ENCODE measurements at places on chromosomes 5 and 9. TPM values are rescaled to one million over a fixed set of nuclear protein-coding genes. Genes with fewer than 3 reads are reported as not detected.

Gene GABRB2
- total RNA-seq = not detected

DNA sequence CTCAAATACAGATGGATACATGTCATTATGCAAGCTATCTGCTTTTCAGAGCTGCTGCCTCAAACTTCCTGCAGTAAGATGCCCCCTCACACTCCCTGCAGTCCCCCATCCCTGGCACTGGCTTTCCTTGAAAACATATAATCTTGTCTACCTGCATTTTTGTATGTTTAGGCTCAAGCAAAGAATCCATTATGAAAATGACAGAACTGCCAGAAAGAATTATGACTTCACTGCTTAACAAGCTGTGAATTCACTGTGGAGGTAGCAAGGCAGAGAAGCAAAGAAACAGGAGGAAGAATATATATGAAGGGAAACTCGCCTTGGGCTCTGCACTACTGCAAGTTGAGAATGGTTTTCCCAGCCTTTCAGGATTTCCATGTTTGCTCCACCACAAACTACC, 39.4 kb upstream of the PPP2R2B start:
- no peak overlapping the region for H3K4me3 ChIP-seq
- H3K4me1 ChIP-seq = no peaks in the 10 kb centered on the region
- no peak for DNase-seq
- H3K36me3 ChIP-seq = no peaks in the 10 kb centered on the region
- no peak overlapping the region for H3K27ac ChIP-seq

- no peaks in the 10 kb centered on the region for H3K4me1 ChIP-seq
- no peaks in the 10 kb centered on the region for H3K36me3 ChIP-seq
- DNase-seq = no peak
- no peak overlapping the region for H3K4me3 ChIP-seq
- H3K27me3 ChIP-seq = peaks cover 26% of the 10 kb centered on the region
Observed at GRCh38 chr9:129379886-129380285, 201.8 kb upstream of the IER5L start.

- DNase-seq = no peak
- H3K36me3 ChIP-seq = no peaks in the 10 kb centered on the region
- no peak overlapping the region for H3K27ac ChIP-seq
- no peaks in the 10 kb centered on the region for H3K4me1 ChIP-seq
- no peak overlapping the region for H3K4me3 ChIP-seq
- peaks cover 6% of the 10 kb centered on the region for H3K27me3 ChIP-seq
Observed at GRCh38 chr5:74895906-74896305, 29.7 kb upstream of the FAM169A start.

- DNase-seq = no peak
- H3K4me3 ChIP-seq = no peak overlapping the region
- H3K27ac ChIP-seq = no peak overlapping the region
- peaks cover 31% of the 10 kb centered on the region for H3K4me1 ChIP-seq
Observed at GRCh38 chr5:76718880-76719279, 3.0 kb downstream of the F2R start.

Gene GM2A
- total RNA-seq = 21.1 TPM

DNA sequence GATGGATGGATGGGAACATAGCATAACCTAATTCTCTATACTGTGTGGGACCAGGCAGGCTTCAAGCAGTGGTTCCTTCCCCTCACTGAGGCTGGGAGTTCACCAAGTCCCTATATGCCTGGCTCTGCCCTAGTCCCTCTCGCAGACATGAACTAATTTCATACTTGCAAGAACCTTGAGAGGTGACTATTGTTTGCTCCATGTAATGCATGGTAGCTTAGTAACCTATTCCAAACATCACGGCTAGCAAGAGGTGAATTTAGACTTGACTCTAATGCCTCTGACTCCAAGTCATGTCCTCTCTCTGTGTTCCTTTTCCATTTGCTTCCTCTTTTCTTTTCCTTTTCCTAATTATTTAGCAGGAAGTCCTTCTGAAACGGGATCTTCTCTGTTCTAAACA, 25.9 kb upstream of the ERMP1 start:
- H3K36me3 ChIP-seq = peaks cover 9% of the 10 kb centered on the region
- no peak overlapping the region for H3K27ac ChIP-seq
- DNase-seq = no peak
- peaks cover 16% of the 10 kb centered on the region for H3K4me1 ChIP-seq
- no peak overlapping the region for H3K4me3 ChIP-seq

Gene INSL4
- not detected for total RNA-seq

Gene GPR150
- total RNA-seq = 0.22 TPM

Gene ARID3C
- total RNA-seq = not detected

Gene PTPN3
- total RNA-seq = 6.6 TPM

- H3K36me3 ChIP-seq = no peaks in the 10 kb centered on the region
- peaks cover 3% of the 10 kb centered on the region for H3K27me3 ChIP-seq
- H3K27ac ChIP-seq = no peak overlapping the region
- peaks cover 5% of the 10 kb centered on the region for H3K4me1 ChIP-seq
- no peak for DNase-seq
- no peak overlapping the region for H3K4me3 ChIP-seq
Observed at GRCh38 chr5:88736494-88736893, 146.5 kb downstream of the MEF2C start.

- H3K4me1 ChIP-seq = no peaks in the 10 kb centered on the region
- no peaks in the 10 kb centered on the region for H3K27me3 ChIP-seq
- no peak overlapping the region for H3K27ac ChIP-seq
- H3K4me3 ChIP-seq = no peak overlapping the region
- no peak for DNase-seq
Observed at GRCh38 chr9:95920017-95920416, 44.5 kb downstream of the ERCC6L2 start.

Gene PCA3
- total RNA-seq = not detected

Gene BTNL3
- total RNA-seq = not detected

DNA sequence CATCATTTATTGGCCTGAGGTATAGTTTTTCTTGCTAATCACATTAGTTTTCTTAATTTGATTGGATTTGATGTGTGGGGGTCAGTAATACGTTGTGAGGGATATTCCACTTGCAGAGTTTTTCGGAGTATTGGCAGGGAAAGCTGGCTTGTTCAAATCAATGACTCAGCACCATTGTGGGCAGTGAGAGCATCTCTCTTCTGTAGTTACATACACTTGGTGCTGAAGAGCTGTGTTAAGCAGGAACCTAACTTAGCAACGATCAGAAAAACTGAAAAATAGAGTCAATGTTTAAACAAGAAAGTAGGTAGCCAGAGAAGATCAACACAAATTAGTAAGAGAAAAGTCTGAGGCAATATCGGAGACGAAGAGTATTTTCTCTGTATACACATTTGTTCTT, 344.6 kb upstream of the EDIL3 start:
- no peak overlapping the region for H3K27ac ChIP-seq
- no peaks in the 10 kb centered on the region for H3K36me3 ChIP-seq
- H3K4me1 ChIP-seq = no peaks in the 10 kb centered on the region
- no peak overlapping the region for H3K4me3 ChIP-seq
- no peaks in the 10 kb centered on the region for H3K27me3 ChIP-seq

DNA sequence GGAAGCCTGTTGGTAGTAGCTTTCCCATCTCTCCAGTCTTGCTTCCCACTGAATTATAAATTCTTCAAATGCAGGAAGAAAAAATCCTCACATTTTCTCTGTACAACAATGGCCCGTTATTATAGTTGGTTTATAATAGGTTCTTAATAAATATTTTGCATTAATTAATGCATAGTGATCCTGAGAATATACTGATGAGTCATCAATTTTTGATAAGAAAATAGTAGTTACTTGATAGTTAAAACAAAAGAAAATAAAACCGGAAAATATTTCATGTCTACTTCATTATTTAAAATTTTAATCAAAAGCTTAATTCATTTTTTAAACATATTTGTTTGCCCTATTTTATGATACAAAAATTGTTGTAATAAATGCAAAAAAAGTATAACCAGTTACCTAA, 762.6 kb downstream of the BRINP1 start:
- H3K4me3 ChIP-seq = no peak overlapping the region
- DNase-seq = no peak
- H3K4me1 ChIP-seq = no peaks in the 10 kb centered on the region

Gene TAS2R1
- total RNA-seq = not detected

- peak within 1 kb of the TSS; percentile 97 for H3K27ac ChIP-seq
- peak within 1 kb of the TSS; percentile 95 for H3K4me3 ChIP-seq
- peaks cover 14% of the 10 kb centered on the region for H3K36me3 ChIP-seq
- peak; percentile 72 for DNase-seq
Observed at GRCh38 chr5:126600631-126601511, at the start of gene PHAX. Gene PHAX, plus strand, starts transcription at chr5:126600947. Its CDS starts 16 bp downstream, at chr5:126600963.

- H3K27ac ChIP-seq = no peak overlapping the region
- H3K4me1 ChIP-seq = no peaks in the 10 kb centered on the region
- no peaks in the 10 kb centered on the region for H3K36me3 ChIP-seq
- H3K27me3 ChIP-seq = no peaks in the 10 kb centered on the region
Observed at GRCh38 chr9:31071606-31072286, 1312.7 kb upstream of the ACO1 start.

DNA sequence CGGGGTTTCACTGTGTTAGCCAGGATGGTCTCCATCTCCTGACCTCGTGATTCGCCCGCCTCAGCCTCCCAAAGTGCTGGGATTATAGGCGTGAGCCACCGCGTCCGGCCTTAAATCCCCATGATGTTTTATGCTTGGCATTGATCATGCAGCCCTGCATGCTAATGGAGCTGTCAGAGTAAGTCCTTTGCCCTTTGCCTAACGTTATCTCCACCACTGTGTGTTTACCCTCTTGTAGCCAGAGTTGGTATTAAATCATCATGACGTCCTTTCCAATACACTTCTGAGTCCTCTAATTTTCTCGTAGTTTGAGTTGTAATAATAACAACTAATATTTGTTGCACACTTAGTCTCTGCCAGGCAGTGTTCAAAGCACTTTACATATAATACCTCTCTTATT, 57.2 kb upstream of the ZFAND5 start:
- H3K27me3 ChIP-seq = peaks cover 3% of the 10 kb centered on the region
- H3K36me3 ChIP-seq = no peaks in the 10 kb centered on the region
- no peak for DNase-seq

Gene FASTKD3
- total RNA-seq = 18.6 TPM

DNA sequence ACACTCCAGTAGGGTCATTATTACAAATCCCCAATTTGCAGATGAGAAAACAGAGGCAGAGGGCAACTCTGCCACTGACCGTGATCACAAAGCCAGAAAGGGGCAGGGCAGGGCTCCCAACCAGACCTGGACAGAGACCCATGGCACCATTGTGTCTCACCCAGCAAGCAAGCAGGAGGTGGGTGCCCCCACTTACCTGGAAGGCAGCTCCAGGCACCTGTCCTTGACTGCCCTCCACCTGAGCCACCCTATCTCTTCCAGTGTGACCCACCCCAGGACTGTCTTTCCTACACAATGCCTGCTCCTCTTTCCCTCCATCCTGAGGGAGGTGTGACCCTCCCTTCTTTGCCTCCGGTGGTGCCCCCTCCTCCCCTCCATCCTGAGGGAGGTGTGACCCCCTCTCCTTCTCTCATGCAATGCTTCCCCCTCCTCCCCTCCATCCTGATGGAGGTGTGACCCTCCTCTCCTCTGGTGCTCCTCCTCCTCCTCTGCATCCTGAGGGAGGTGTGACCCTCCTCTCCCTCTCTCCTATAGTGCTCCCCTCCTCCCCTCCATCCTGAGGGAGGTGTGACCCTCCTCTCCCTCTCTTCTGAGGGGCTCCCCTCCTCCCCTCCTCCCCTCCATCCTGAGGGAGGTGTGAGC, 198.0 kb downstream of the MED10 start:
- H3K36me3 ChIP-seq = no peaks in the 10 kb centered on the region
- no peak overlapping the region for H3K4me3 ChIP-seq
- H3K27ac ChIP-seq = no peak overlapping the region

DNA sequence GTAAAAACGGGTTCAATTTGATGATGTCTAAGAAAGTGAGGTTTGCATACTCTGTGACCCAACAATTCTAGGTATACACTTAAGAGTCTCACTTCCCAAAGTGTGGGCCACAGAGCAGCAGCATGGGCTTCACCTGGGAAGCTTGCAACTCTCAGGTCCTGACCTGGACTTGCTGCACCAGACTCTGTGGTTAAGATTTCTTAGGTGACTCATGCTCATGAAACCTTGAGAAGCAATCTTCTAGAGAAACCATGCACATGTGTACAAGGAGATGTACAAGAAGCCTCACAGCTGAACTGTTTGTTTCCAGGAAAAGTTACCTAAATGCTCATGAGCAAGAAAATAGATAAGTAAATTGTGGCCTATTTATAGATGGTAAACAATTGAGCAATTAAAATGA, 30.0 kb downstream of the DNAJC21 start:
- peak overlapping the region; percentile 30 for H3K4me3 ChIP-seq
- no peaks in the 10 kb centered on the region for H3K27me3 ChIP-seq
- peaks cover 19% of the 10 kb centered on the region for H3K36me3 ChIP-seq
- no peak overlapping the region for H3K27ac ChIP-seq

DNA sequence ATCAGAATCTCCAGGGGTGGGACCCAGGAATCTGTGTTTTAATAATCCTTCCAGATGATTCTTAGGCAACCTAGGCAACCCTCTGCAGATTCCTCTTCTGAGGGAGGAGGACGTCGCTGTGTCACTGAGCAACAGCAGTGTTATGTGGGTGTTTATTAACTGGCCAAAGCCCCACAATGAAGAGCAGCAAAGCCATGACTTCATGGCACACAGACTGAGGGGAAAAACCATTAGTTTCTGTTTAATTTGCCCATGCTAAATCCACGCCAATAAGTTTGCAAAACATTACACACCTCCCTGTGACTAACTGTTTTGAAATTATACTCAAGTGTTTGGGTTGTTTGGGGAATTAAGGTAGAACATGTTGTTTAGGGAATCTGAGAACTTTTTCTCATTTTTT, 83.7 kb upstream of the TMED7 start:
- no peaks in the 10 kb centered on the region for H3K36me3 ChIP-seq
- DNase-seq = no peak
- no peaks in the 10 kb centered on the region for H3K4me1 ChIP-seq
- no peak overlapping the region for H3K27ac ChIP-seq

DNA sequence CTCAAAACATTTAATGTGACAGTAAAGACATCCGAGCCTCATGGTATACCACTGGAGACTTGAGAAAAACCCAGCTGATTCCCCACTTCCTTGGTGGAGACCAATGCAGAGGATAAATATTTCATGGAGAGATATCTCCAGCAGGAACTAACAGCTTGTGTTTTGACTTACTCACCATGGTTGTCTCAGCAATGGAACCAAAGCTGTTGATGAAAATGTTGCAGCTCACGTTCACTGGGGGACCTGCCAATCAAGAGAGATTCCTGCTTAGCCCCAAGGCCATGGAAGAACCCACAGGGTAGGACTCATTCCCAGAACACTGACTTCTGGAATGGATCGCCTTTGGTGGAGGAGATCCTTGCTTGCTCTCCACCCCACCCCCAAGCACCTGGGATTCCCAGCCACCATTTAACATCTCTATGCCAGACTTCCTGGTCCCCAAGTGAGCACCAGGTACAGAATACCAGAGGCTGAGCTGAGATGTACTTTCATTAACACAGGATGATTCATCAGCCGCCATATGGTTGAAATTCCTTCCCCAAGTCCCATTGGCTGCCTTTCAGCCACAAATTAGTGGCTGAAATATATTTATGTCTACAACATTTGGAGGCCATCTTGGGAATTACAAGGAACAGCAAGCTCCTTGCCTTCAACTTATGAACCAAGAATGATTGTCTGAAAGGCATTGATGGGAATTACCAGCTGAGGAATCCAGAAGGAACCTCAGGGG, 37.9 kb downstream of the GLRA1 start:
- no peak overlapping the region for H3K4me3 ChIP-seq
- H3K27me3 ChIP-seq = no peaks in the 10 kb centered on the region
- no peak for DNase-seq
- H3K27ac ChIP-seq = no peak overlapping the region
- H3K36me3 ChIP-seq = no peaks in the 10 kb centered on the region

- no peak for DNase-seq
- peaks cover 3% of the 10 kb centered on the region for H3K27me3 ChIP-seq
- no peak overlapping the region for H3K27ac ChIP-seq
- H3K4me1 ChIP-seq = no peaks in the 10 kb centered on the region
- no peaks in the 10 kb centered on the region for H3K36me3 ChIP-seq
Observed at GRCh38 chr9:70100362-70100761, 56.7 kb downstream of the MAMDC2 start.

- H3K27ac ChIP-seq = no peak overlapping the region
- H3K36me3 ChIP-seq = no peaks in the 10 kb centered on the region
- no peak overlapping the region for H3K4me3 ChIP-seq
- H3K4me1 ChIP-seq = no peaks in the 10 kb centered on the region
- DNase-seq = no peak
Observed at GRCh38 chr9:118829334-118829733, 539.9 kb downstream of the BRINP1 start.

Data from activated T-helper 1 cell treated with anti-CD3 and anti-CD28 coated beads, Interleukin-12 subunit alpha, Interleukin-12 subunit beta, Interleukin-2, Interleukin-4 antibody, amounts not matched to agents 30 ng/mL and 10 ng/mL and 1 ng/mL, durations not matched to agents 14 hours and 24 hours and 36 hours (primary cell).